MG63 (cell line): ENCODE measurements at places on chromosomes 2 and 18. TPM values are rescaled to one million over a fixed set of nuclear protein-coding genes. Genes with fewer than 3 reads are reported as not detected.
A peak's percentile ranks its signal among the peaks of the same experiment; 100 is the strongest.

- DNase-seq: no peak
Observed at GRCh38 chr2:86157009-86157556, 38.2 kb downstream of the IMMT start.

DNA sequence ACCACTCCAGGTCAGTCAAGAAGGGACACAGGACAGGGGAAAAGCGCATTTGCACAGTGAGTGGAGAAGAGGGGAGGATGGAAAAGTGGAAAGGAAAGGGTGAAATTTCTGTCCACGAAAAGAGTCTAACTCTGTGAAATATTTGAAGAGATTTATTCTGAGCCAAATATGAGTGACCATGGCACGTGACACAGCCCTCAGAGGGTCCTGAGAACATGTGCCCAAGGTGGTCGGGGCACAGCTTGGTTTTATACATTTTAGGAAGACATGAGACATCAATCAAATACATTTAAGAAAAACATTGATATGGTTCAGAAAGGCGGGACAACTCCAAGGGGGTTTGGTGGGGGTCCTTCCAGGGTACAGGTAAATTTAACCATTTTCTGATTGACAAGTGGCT, 111.1 kb downstream of the MYT1L start:
- no peak for DNase-seq

GRCh38 chr2:55161295-55162210, 70.5 kb downstream of the CLHC1 start:
- no peak for DNase-seq

GRCh38 chr2:133504566-133505505, 63.4 kb downstream of the NCKAP5 start:
- DNase-seq: peak; percentile 56

Gene CCDC148
- not detected in 2 replicates for total RNA-seq

Gene MAP3K19
- not detected in 2 replicates for total RNA-seq

- no peak for DNase-seq
Observed at GRCh38 chr18:63427558-63427957, 5.3 kb upstream of the VPS4B start.

Gene FBXO15
- total RNA-seq: 1.1 TPM in 1 of 2 replicates, not detected in the other

GRCh38 chr2:137873536-137874244, 90.6 kb upstream of the HNMT start:
- no peak for DNase-seq

- DNase-seq: no peak
Observed at GRCh38 chr18:61080954-61081528, 252.2 kb upstream of the CDH20 start.

Gene MC5R
- 0.69 and 0.99 TPM in 2 replicates for total RNA-seq

Gene UGT1A10
- total RNA-seq: 0.27 and 0.33 TPM in 2 replicates

DNA sequence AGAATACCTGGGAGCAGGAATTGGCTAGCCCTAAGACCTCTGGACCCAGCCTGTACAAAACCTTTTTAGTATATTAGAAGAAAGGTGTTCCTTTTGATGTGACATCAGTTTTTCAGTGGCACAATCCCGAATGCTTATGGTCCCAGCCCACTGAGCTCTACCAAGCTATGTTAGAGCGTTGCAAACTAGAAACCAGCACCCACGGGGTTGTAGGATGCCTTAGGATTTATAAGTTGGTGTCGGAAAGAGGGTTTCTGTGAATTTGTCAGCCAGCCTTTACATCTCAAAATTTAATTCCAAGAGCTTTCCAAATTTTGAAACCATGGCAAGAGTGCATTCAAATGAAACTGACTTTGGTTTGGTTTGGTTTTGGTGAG, 499 bp upstream of the LMAN1 start:
- no peak for DNase-seq
